ENCODE measurements at places on chromosomes 7 and 10.

- DNase-seq = peak; percentile 91
Observed at GRCh38 chr10:48606530-48607355, 1.9 kb upstream of the ARHGAP22 start.

- no peak for DNase-seq
Observed at GRCh38 chr7:36217211-36217960, 64.3 kb downstream of the EEPD1 start.

DNA sequence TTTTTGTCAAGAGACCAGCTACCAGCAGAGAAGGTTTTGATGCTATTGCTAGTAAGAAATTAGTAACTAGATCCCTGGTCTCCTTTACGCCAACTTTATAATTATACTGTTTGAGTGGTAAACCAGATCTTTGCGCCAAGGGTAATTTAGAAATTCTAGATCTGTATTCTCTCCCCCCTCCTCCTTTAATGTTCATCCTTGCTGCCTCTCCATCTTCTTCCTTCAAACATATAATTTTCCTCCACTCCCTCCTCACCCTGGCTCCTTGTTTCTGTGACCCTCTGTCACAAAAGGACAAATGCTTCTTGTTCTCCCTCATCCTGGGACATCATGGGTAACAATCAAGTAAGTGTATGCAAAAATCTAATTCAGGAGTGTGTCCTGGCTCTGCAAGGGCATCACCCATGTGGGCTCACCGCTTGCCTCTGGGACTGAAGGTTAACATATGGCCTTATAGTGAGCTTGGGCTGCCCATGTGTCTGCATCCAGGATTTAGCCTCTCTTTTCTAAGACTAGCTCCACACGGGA is 121.2 kb downstream of the BAMBI start:
- DNase-seq = no peak

DNA sequence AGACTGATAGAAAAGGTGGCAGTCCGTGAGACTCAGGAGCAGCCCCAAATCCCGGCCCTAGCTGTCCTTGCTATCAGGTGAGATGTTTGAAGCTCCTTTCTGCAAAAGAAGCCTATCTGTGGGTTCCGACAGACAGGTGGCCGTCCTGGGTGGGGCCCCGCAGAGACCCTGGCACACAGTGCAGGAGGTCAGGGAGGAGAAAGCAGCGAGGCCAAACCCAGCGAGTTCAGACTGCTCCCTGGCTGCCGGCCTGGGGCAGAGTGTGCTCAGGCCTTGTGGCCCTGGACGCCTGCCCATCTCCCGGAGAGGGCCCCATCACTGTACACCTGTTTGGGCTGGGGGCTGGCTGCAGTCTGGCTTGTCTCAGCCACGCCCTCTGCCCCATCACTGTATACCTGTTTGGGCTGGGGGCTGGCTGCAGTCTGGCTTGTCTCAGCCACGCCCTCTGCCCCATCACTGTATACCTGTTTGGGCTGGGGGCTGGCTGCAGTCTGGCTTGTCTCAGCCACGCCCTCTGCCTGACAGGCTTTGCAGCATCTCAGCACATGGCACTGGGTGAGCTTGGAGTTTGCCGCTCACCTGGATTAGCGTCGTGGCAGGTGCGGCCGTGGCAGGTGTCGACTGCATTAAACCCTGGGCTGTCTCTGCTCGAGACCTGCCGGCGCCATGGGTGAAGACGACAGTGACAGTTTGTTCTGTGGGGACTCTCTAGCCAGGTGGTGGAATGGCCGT is 11.8 kb upstream of the PRKAR1B start:
- DNase-seq = no peak

DNA sequence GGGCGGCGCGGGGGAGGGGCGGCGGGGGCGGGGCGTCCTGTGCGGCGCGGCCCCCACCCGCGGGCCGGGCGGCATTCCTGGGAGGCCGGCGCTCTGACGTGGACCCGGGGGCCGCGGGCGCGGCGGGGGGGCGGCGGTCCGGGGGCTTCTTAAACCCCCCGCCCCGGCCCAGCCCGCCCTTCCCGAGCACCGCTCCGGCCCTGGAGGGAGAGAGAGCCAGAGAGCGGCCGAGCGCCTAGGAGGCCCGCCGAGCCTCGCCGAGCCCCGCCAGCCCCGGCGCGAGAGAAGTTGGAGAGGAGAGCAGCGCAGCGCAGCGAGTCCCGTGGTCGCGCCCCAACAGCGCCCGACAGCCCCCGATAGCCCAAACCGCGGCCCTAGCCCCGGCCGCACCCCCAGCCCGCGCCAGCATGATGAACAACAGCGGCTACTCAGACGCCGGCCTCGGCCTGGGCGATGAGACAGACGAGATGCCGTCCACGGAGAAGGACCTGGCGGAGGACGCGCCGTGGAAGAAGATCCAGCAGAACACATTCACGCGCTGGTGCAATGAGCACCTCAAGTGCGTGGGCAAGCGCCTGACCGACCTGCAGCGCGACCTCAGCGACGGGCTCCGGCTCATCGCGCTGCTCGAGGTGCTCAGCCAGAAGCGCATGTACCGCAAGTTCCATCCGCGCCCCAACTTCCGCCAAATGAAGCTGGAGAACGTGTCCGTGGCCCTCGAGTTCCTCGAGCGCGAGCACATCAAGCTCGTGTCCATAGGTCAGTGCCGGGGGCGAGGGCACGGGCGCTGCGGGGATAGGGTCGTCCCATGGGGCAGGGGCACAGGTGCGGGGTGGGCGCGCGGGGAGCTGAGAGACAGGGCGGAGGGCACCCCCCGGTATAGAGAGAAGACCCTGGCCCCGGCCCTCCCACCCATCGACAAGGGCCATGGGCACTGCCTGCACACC is at the start of gene FLNC:
Gene FLNC, plus strand, starts transcription at position 176 of the 947 bp plus-strand sequence. Its CDS starts 232 bp downstream, at position 408.
- peak; percentile 92 for DNase-seq

DNA sequence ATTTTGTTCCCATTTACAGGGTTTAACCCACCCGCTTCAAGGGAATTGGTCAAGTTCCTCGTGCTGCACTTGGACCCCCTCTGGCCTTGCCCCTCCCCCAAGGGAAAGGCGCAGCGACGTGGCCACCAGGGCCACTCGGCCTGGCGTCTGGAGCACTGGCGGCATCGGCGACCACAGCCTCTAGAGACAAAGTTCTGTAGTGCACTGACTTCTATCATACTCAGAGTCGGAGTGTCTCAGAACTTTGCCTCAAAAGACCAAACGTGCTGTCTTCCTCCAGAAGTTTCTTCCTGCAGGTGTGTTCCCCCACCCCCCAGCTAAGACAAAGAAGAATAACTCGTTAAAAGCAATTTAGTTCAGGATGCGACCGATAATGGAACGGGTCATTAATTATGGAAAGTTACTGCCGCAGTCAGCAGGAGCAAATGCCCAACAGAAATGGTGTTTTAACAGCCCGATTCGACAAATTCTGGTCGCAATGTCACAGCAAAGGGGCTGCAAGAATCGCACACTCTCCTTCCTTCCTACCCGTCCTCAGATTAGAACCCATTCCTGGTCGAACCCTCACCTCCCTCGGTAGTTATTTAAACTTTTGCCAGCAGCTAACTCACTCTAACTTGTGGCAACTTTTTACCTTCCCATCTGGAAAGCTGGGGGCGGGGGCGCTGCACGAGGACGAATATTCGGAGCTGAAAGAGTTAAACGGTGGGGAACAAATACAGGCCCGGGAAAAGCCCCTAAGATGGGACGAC is 202.1 kb upstream of the NFE2L3 start:
- peak; percentile 15 for DNase-seq

GRCh38 chr7:93851536-93851935 is 39.0 kb downstream of the TFPI2 start:
- no peak for DNase-seq

GRCh38 chr7:14507617-14508016 is 394.9 kb downstream of the DGKB start:
- DNase-seq = no peak

GRCh38 chr10:63493004-63493403 is 27.2 kb upstream of the JMJD1C start:
- DNase-seq = no peak

GRCh38 chr10:35006836-35007235 is 83.3 kb downstream of the CUL2 start:
- no peak for DNase-seq

GRCh38 chr10:122466951-122467381 is 5.6 kb downstream of the HTRA1 start:
- no peak for DNase-seq

DNA sequence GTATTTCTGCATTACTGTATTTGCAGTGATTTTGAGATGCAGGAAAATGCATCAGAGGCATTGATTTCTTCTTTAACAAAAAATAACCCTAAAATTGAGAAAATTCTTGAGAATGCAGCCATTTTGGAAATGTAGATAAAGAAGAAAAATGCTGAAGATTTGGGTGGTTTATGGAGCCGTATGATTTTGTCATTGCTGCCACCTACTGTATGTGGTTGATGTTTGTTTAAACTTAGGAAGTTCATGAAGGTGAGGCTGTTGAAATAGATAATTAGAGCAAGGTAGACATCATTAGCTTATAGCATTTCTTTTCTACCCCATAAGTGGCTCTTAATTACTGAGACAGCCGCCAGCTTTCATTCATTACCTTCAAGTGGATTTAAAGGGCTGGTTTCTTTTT is 92.1 kb upstream of the SAMD8 start:
- no peak for DNase-seq

DNA sequence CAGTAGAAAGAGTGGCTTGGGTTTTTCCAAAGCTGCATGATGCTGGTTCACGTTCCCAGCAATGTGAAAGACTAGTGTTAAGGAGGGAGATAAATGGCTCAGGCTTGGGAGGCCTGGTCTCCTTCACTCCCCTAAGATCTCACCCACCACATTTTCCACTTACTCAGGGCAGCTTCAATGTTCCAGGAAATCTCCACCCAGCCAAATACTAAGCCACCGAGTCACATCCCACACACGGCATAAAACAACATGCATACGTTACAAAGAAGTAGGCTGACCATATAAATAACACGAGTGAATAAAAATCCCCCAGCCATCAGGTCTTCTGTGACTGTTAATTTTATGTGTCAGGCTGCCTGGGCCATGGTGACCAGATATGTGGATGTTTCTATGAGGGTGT is 303.5 kb downstream of the SFMBT2 start:
- DNase-seq = peak; percentile 13

DNA sequence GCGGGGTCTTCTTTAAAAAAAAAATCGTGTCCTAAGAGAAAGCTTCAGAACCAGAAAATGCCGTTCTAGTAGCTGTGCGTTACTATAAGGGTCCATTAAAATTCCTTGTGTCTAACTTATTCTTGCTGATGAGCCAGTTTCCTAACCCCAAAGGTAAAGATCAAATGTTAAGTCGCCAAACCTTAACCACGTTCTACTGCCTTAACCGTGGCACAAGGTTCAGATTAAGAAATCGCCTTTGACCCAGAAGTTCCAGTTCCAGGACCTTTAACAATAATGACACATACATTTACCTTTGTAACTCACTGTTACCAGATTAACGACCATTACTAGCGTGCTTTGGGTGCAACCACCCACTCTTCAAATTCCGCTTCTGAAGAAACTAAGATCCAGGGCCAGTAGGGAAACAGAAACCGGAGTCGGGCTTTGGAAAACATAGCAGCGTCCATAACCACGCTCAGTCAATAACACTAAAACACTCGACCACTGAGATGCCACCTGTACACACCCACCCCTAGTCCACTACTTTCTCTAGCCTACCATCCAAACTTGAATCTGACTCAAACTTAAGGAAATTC is 620 bp downstream of the BET1 start:
- peak; percentile 33 for DNase-seq

- DNase-seq = no peak
Observed at GRCh38 chr10:101260764-101261481, 31.7 kb upstream of the LBX1 start.

- no peak for DNase-seq
Observed at GRCh38 chr7:106219170-106219569, 65.6 kb downstream of the NAMPT start.

DNA sequence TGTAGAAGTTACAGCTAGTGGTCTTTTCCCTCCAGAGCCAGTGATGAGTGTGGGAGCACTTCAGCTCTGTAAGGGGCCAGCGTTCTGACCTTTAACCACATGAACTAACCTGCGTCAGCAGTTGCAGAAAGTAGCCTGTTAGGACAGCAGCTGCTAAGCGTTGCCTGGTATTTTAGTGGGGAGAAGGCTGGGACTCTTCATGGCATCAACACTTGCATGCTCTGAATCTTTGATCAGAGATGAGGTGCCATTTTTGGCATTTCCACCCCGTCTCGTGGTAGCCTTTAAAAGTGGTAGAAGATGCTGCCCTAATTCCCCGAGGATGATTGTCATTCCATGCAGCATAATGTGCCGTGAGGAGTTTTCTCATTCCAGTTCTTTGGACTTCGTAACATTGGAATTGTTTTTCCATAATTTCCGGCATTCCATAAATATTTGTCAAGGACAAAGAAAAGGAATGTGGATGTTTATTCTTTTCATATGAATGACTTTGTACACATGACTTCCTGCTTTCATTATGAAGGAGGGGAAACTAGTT is 92.2 kb downstream of the AVL9 start:
- peak; percentile 72 for DNase-seq

DNA sequence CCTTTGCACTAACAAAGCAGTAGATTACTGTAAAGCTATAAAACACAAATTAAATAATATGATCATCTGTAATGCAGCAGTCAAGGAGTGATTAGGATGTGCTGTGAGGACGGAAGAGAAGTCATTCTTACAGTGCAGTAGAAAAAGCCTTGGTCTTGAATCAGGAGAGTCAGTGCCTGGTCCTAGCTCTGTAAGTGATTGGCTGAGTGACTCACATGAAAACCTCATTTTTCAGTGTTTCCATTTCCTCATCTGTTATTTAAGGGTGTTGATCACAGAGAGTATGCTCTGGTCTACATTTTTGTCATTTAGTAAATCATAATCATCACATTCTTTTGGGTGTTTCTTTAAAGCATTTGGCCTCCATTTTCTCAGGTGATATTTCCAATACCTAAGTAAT is 717.8 kb downstream of the LRMDA start:
- peak; percentile 60 for DNase-seq

DNA sequence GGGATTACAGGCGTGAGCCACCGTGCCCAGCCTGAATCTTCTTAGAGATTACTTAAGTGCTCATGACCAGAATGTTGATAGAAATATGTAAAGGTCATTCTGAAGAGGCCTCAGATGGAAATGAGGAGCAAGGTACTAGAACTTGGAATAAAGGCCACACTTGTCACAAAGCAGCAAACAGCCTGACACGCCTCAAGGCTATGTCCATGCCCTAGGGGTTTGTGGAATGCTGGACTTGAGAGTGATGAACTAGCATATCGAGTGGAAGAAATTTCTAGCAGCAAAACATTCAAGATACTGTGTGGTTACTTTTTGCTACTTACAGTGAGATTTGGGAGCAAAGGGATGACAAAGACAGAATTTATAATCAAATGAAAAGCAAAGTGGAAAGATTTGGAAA is 39.0 kb downstream of the ZNF438 start:
- DNase-seq = no peak

- DNase-seq = no peak
Observed at GRCh38 chr10:114544045-114544659, 113.9 kb downstream of the ABLIM1 start.

All from AG20443 (cell line).